IMR-90 (cell line): ENCODE measurements at places on chromosomes 3 and 15. TPM values are rescaled to one million over a fixed set of nuclear protein-coding genes. Genes with fewer than 3 reads are reported as not detected.

DNA sequence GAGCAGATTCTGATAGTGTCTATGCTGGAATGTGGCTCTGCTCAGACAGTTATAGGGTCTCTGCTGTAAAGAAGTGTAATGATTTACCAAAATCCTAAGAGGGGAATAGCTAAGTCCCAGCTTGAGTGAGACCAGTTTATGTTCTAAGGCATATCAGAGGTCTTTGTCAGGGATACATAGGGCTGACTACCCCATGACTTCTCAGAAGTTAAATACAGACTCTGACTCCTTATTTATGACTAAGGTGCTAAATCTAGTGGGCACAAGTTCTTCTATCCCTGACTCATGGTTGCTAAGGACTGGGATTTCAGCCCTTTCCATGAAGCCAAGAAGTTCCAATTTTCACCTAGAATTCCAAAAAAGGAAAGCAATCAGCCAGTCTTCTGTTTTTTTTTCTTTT is 192.6 kb upstream of the POU1F1 start:
- DNase-seq, result no peak
- no peaks in the 10 kb centered on the region for H3K4me1 ChIP-seq
- no peaks in the 10 kb centered on the region for H3K36me3 ChIP-seq

DNA sequence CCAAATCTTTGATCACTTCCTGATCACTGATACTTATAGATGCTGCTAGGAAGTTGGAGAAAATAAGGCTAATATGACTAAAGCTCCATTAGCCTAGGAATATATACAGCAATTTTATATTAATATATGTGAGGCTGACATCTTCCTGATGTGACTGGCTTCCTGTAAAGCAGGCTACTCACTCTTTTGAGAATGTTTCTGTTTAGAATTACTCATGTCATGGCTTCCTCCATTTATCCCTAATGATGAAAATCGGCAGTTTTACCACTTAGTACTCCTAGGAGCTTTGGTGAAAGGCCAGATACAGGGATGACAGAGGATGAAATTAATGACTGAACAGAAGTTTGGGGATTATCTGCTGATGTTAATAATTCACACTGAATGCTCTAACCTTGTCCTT is 3.9 kb upstream of the MAP1A start:
- no peaks in the 10 kb centered on the region for H3K36me3 ChIP-seq
- no peak overlapping the region for H3K4me3 ChIP-seq
- H3K4me1 ChIP-seq, result peaks cover 26% of the 10 kb centered on the region
- peak; percentile 63 for DNase-seq

GRCh38 chr15:31374489-31374888 is 47.9 kb downstream of the KLF13 start:
- no peak for DNase-seq
- H3K4me3 ChIP-seq, result no peak overlapping the region
- no peak overlapping the region for H3K27ac ChIP-seq
- H3K4me1 ChIP-seq, result peaks cover 5% of the 10 kb centered on the region
- peaks cover 17% of the 10 kb centered on the region for H3K36me3 ChIP-seq
- no peaks in the 10 kb centered on the region for H3K27me3 ChIP-seq

- H3K27ac ChIP-seq, result no peak overlapping the region
- peaks cover 12% of the 10 kb centered on the region for H3K4me1 ChIP-seq
- no peaks in the 10 kb centered on the region for H3K27me3 ChIP-seq
- peak; percentile 84 for DNase-seq
These were observed 46.8 kb downstream of the MYO5A start for GRCh38 chr15:52481915-52482314.

DNA sequence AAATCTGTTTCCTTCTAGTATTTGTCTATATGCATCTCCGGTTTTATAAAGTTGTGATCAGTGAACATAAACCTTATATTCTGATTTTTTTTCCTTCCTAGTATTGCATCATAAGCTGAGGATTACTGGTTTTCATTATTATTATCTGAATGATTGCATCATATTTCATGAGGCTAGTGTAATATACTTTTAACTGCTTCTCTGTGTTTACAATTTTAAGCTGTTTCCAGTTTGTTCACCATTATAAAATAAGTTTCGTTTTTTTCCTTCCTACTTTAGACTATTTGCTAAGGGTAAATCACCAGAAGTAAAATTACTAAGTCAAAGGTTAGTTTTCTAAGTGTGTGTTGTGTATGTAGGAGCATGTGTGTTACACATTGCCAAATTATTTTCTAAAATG is 20.2 kb downstream of the SEMA6D start:
- peaks cover 2% of the 10 kb centered on the region; the same call in 1 of the 2 replicates for H3K36me3 ChIP-seq
- H3K4me3 ChIP-seq, result no peak overlapping the region
- no peaks in the 10 kb centered on the region for H3K27me3 ChIP-seq
- H3K4me1 ChIP-seq, result peaks cover 6% of the 10 kb centered on the region
- H3K27ac ChIP-seq, result no peak overlapping the region

ST8SIA2 gene
- not detected in 2 replicates for total RNA-seq

GRCh38 chr3:155853214-155854140 is 750 bp downstream of the SLC33A1 start:
- H3K27me3 ChIP-seq, result no peaks in the 10 kb centered on the region
- peak overlapping the region; percentile 63 for H3K4me3 ChIP-seq
- DNase-seq, result peak; percentile 7
- peak overlapping the region; percentile 71 for H3K27ac ChIP-seq
- H3K4me1 ChIP-seq, result no peaks in the 10 kb centered on the region

DNA sequence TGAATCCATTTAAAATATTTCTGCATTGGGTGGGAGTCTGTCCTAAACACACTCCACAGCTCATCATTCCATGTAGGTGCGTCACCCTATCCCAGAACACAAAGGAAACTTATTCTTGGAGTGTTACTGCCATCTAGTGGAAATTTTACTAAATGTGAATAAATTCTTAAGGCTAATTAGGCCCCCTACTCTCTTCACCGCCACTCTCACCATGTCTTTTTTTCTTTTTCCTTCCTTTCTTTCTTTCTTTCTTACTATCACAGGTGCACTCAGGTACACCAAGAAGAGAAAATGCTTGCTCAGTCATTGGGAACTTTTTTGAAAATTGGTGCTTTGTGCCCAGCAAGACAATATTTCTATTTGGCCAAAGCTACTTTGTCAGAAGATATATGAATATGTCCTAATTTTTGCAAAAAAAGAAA is 26.4 kb upstream of the ATP8B4 start:
- H3K36me3 ChIP-seq, result no peaks in the 10 kb centered on the region
- DNase-seq, result peak; percentile 88
- H3K27me3 ChIP-seq, result no peaks in the 10 kb centered on the region

FBXO22 gene
- total RNA-seq, result 43.3 and 45.2 TPM in 2 replicates

GRCh38 chr3:123766193-123767008 is 117.7 kb downstream of the MYLK start:
- peaks cover 17% of the 10 kb centered on the region for H3K4me1 ChIP-seq
- H3K36me3 ChIP-seq, result peaks cover 39% of the 10 kb centered on the region
- no peak for DNase-seq
- no peak overlapping the region for H3K4me3 ChIP-seq
- H3K27ac ChIP-seq, result peak overlapping the region; percentile 79

C3orf38 gene
- total RNA-seq, result 16.7 and 27.8 TPM in 2 replicates

DNA sequence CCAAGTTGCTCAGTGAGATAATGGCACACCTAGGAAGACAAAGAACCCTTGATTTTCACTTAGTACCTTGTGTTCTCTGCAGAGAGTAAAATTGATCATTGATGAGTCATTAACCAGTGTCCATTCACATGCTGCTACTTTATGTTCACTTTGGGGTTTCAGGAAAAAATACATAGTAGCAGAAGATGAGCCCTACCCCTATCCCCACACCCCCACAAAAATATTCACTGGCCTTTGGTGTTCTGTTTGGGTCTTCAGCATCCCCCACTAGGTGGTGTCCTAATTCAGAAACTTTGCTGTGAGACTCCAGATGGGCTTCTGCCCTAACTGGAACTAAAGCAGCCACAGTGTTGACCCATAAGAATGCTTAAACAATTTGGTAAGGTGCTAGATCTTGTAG is 178.8 kb downstream of the KLHL25 start:
- H3K36me3 ChIP-seq, result no peaks in the 10 kb centered on the region
- H3K4me3 ChIP-seq, result no peak overlapping the region
- DNase-seq, result peak; percentile 52
- H3K27me3 ChIP-seq, result no peaks in the 10 kb centered on the region
- H3K27ac ChIP-seq, result no peak overlapping the region

GRCh38 chr15:98000249-98001203 is 40.0 kb downstream of the ARRDC4 start:
- no peaks in the 10 kb centered on the region for H3K4me1 ChIP-seq
- no peak overlapping the region for H3K4me3 ChIP-seq
- no peaks in the 10 kb centered on the region for H3K27me3 ChIP-seq
- no peaks in the 10 kb centered on the region for H3K36me3 ChIP-seq

CELF6 gene
- not detected in 2 replicates for total RNA-seq

GRCh38 chr3:169026543-169027182 is 636.8 kb downstream of the MECOM start:
- DNase-seq, result peak; percentile 92
- H3K27me3 ChIP-seq, result no peaks in the 10 kb centered on the region
- peaks cover 5% of the 10 kb centered on the region for H3K4me1 ChIP-seq
- no peaks in the 10 kb centered on the region for H3K36me3 ChIP-seq

DNA sequence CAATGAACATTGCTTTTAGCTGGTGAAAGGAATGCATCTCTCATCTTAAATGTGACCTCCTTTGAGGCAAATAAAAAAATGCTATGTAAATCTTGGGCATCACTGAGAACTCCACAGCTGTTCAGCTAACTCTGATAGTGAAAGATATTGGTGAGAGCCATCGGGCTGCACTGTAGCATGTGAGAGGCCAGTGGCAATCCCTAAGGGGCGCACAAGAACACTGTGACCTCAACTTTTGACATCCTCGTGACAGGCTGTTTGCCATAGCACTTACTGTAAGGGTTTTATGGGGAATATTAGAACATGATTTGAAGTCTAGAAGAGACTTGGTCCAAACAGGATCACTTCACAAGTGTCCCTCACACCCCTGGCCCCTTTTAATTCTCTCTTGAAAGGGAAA is 697.9 kb downstream of the MCTP2 start:
- no peaks in the 10 kb centered on the region for H3K36me3 ChIP-seq
- no peaks in the 10 kb centered on the region for H3K4me1 ChIP-seq
- H3K27me3 ChIP-seq, result no peaks in the 10 kb centered on the region
- no peak for DNase-seq
- no peak overlapping the region for H3K4me3 ChIP-seq

UBE2E2 gene
- total RNA-seq, result 18.6 and 18.9 TPM in 2 replicates

GRCh38 chr15:62164014-62164395 is 1.1 kb downstream of the C2CD4B start:
- H3K36me3 ChIP-seq, result no peaks in the 10 kb centered on the region
- H3K27ac ChIP-seq, result no peak overlapping the region
- no peak overlapping the region for H3K4me3 ChIP-seq
- H3K27me3 ChIP-seq, result peaks cover 51% of the 10 kb centered on the region

DNA sequence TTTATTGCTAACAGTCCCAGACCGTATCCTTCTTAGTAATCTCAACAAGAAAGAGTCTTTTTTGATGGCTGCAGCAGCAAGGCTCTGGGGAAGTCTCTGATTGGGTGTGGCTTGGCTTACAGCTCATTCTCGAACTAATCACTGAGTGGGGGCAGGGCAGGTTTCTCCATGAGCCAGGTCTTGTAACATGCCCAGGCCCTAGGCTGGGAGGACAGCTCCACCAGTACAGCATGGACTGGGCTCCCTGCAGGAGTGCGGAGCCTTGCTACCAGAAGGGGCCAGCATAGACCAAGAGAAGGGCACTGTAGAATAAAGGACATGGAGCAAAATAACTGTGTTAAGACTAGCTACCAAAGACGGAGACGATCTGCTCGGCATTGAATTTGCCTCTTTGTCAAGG is 7.2 kb downstream of the CD276 start:
- H3K4me3 ChIP-seq, result no peak overlapping the region
- peaks cover 46% of the 10 kb centered on the region for H3K4me1 ChIP-seq
- peak; percentile 77 for DNase-seq
- no peaks in the 10 kb centered on the region for H3K36me3 ChIP-seq
- no peaks in the 10 kb centered on the region for H3K27me3 ChIP-seq

- H3K27ac ChIP-seq, result no peak overlapping the region
- peaks cover 38% of the 10 kb centered on the region for H3K27me3 ChIP-seq
- H3K4me1 ChIP-seq, result no peaks in the 10 kb centered on the region
- H3K4me3 ChIP-seq, result no peak overlapping the region
These were observed 96.3 kb downstream of the PCSK6 start for GRCh38 chr15:101393172-101393571.

DNA sequence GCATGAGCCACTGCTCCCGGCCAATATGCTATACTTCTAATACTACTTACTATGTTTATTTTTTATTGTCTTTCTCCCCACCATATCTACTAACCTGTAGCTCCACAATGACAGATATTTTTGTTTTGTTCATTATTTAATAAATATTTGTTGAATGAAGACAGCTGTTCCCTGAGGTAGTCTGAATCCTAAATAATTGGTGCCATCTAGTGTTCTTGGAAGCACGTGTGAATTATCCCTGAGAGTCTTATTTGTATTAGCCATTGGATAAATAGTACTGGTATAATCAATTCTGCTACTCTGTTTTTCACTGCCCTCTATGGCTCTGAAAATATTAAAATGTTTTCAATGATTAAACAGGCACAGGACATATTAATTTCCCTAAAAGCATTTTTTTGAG is 5.6 kb upstream of the APPL1 start:
- no peak overlapping the region for H3K4me3 ChIP-seq
- DNase-seq, result peak; percentile 28
- no peaks in the 10 kb centered on the region; the same call in 1 of the 2 replicates for H3K27me3 ChIP-seq
- H3K27ac ChIP-seq, result no peak overlapping the region

GOLGA8K gene
- total RNA-seq, result not detected in 2 replicates

GRCh38 chr3:131315162-131315561 is 66.4 kb upstream of the NUDT16 start:
- no peaks in the 10 kb centered on the region for H3K27me3 ChIP-seq
- H3K4me1 ChIP-seq, result no peaks in the 10 kb centered on the region
- no peaks in the 10 kb centered on the region for H3K36me3 ChIP-seq
- H3K27ac ChIP-seq, result no peak overlapping the region
- no peak overlapping the region for H3K4me3 ChIP-seq
- no peak for DNase-seq

EAF2 gene
- 2.2 and 2.3 TPM in 2 replicates for total RNA-seq

- H3K4me1 ChIP-seq, result no peaks in the 10 kb centered on the region
- no peak overlapping the region for H3K27ac ChIP-seq
- H3K4me3 ChIP-seq, result no peak overlapping the region
- no peak for DNase-seq
- H3K36me3 ChIP-seq, result no peaks in the 10 kb centered on the region
These were observed 20.0 kb upstream of the TRH start for GRCh38 chr3:129954514-129954913.

MITF gene
- total RNA-seq, result 13.3 and 16.7 TPM in 2 replicates

ADIPOQ gene
- total RNA-seq, result not detected in 2 replicates

DNA sequence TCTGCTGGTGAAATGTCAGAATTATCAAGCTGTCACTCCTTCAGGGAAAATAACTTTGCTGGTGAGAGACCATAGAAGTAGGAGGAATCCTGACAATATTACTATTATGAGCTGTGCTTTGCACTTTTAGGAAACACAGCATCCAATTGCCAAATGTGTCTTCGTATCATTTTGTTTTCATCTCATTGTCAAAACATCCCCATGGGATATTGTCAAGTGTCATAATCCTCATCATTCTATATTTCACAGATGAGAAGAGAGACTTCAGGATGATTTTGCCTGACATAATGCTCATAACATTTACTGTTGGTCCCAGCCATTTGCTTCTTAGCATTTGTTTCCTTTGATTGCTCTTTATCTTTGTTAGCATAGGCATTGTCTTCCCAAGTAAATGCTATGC is 120.5 kb upstream of the NUDT16 start:
- H3K4me1 ChIP-seq, result no peaks in the 10 kb centered on the region
- no peaks in the 10 kb centered on the region for H3K36me3 ChIP-seq
- no peaks in the 10 kb centered on the region for H3K27me3 ChIP-seq
- no peak overlapping the region for H3K4me3 ChIP-seq
- H3K27ac ChIP-seq, result no peak overlapping the region
